ENCODE measurements at places on chromosomes 7 and 10. TPM values are rescaled to one million over a fixed set of nuclear protein-coding genes. Genes with fewer than 3 reads are reported as not detected.

TMEM236 gene
- total RNA-seq = 0.65 TPM

RHBDD2 gene
- 57.2 TPM for total RNA-seq

RAPGEF5 gene
- 0.72 TPM for total RNA-seq

NUDT5 gene
- total RNA-seq = 94.7 TPM

SLC13A1 gene
- total RNA-seq = not detected

SRGN gene
- total RNA-seq = 902 TPM

CFAP58 gene
- total RNA-seq = 1.1 TPM

INHBA gene
- 0.19 TPM for total RNA-seq

SEMA3D gene
- total RNA-seq = not detected

KLHL7 gene
- total RNA-seq = 25.4 TPM

OR9A2 gene
- not detected for total RNA-seq

CUBN gene
- total RNA-seq = 0.65 TPM

ZNF503 gene
- 1.3 TPM for total RNA-seq

RADIL gene
- total RNA-seq = 0.53 TPM

TLX1 gene
- not detected for total RNA-seq

UTF1 gene
- total RNA-seq = not detected

CFAP46 gene
- 0.16 TPM for total RNA-seq

OR2A7 gene
- 5.4 TPM for total RNA-seq

CHRM2 gene
- total RNA-seq = not detected

C10orf143 gene
- total RNA-seq = 6.4 TPM

SAMD9 gene
- 14.6 TPM for total RNA-seq

NUTM2B gene
- total RNA-seq = 0.51 TPM

ABCA13 gene
- total RNA-seq = not detected

Data from activated T-cell treated with anti-CD3 and anti-CD28 coated beads, Interleukin-2, amount 50 U/mL, for 72 hours (primary cell).